ENCODE measurements at places on chromosomes 2 and 18.

GRCh38 chr2:12717191-12718014 is 667 bp downstream of the TRIB2 start:
- peak; percentile 52 for DNase-seq

DNA sequence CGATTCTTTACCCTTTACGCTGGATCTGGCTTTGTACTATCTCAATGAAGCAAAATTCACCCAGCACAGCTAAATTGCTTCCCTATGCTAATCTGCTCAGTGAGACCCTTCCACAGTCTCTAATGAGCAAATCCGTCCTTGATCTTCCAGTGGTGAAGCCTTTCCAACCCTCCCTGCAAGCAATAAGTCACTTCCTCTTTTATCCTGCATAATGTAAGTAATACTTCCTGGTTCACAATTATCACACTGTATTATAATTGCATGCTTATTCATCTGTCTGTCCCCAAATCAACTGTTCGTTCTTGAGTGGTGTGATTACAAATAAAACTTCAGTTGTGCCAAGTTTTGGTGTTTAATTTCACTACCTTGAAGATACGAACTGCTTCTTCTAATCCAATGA is 404.0 kb downstream of the ADCYAP1 start:
- DNase-seq: no peak

DNA sequence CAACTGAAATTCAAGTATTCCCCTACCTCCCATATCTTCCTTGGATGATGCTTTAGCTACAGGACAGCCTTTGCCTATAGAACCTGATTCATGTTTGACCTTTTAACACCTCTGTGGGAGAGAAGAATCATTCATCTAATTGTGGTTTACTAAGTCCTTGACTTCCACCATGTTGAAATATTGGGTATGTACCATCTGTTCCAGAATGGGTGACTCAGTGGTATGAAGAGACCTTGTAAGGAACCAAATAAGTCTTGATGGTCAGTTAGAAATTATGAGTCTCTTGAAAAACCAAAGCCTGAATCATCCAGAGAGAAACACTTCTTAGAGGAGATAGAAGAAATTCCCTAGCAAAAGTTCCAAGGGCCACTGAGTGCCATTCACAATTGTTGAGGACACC is 27.5 kb downstream of the STAMBP start:
- no peak for DNase-seq

DNA sequence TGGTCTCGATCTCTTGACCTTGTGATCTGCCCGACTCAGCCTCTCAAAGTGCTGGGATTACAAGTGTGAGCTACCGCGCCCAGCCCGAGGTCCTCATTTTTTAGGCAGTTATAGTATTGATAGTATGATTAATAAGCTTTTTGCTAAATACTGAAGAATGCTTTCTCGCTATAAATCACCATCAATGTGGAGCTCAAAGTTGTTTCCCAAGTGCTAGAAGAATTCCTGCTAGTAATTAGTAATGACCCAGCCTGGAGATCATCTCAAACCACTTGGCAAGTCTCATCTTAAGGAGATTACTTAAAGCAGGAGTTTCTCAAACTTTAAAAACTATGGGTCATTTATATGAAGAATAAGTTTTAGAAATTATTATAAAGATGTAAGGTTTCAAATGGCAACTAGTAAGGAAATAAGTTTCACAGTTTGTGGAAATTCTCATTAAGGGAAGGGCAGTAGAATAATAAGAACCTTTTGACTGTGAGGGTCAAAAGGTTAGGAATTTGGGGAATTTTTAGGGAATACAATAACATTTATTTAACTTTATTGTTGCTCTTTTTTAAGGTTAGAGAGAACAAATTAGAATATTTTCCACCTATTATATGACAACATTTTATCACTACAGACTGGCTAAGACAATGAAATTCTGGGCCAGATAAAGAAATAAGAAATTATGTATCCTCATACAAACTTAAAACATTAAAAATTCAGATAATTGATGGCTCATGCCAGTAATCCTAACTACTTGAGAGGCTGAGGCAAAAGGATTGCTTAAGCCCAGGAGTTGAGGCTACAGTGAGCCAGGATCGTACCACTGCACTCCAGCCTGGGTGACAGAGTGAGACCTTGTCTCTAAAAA is 148.6 kb upstream of the MAP3K20 start:
- DNase-seq: no peak

DNA sequence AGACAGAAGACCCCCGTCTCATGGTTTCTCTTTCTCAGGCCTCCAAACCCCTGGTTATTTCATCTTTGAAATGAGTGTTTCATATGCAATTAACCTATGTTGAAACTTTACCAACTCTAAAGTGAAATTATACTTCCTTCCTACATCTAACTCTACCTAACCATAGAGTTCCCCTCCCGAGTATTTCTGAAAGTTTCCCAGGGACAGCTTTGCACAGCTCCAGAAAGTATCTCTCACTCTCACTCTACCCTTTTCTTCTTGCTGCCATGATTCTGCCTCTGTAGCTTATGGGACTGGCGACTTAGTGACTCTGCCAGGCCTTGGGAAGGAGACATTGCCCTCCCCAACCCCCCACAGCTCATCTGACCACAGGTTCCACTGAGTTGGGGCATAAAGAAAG is 107.9 kb downstream of the B3GNT2 start:
- DNase-seq: no peak

DNA sequence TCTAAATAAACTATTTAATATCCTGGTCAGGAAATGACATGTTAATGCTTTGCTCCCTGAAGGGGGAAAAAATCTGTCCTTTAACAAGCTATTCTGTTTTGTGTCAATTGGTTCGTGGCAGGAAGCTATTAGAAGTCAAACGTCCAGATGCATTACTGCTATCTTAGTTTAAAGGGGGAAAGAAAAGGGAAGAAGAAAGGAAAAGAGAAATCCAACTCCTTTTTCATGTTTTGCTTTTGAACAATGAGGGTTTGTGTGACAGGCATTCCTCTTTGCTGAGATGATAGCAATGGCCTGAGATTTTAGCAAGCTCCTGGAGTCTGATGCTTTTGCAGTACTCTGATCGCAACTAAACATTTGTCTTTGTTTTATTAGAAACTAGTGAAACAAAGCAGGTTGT is 24.6 kb downstream of the TRIB2 start:
- no peak for DNase-seq

DNA sequence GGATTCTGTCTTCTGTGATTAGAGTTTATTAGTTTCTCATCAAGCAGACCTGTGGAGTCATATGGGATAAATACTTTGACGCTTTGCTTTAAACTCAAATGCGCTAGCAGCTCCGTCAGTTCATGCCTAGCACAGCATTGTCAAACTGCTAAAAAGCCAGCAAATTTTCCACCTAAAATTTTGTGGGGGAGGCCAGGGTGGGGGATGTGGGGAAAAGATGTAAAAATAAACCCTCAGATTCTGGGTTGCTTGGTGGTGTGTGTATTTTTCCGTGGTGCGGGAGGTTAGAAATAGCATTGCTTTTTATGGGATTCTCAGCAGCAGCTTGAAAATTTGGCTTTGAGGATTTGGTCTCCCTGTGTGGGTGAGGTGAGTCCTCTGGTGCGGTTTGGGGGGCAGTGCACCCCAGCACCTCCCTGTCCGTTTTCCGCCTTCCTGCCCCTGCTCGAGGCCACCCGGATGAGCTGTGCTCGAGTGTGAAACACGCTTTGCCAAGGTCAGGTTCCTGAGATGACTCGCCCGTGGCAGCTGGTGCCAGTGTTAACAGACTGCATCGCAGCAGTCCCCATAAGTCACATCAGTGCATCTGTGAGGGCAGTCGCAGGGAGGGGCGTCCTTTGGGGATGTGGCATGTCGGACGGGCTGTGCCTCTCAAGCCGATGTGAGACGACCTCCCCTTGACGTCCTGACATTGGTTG is 65.9 kb downstream of the LDLRAD4 start:
- DNase-seq: peak; percentile 26

- no peak for DNase-seq
Observed at GRCh38 chr2:104746858-104747257, 107.1 kb upstream of the POU3F3 start.

GRCh38 chr2:162085090-162085891 is 11.3 kb upstream of the DPP4 start:
- DNase-seq: no peak

- DNase-seq: no peak
Observed at GRCh38 chr18:10500038-10500437, 25.8 kb upstream of the NAPG start.

GRCh38 chr2:231743376-231744116 is 35.2 kb downstream of the PTMA start:
- no peak for DNase-seq

DNA sequence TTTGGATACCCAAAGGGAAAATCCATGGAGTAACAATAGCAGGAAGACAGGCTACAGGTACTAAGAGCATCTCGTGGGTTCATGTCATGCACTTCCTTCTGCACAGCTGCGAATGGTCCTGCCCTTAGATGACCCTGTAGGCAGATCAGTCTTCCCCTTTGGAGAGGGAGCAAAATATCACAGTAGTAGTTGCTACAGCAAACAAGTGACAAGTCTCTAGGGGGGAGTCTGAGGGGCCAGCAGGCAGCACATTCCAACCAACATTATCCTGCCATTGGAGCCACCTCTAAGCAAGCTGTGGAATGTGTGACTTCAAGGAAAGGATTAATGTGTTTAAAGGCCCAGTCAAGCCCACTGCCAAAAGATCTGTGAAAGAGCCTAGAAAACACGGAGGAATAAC is 273.2 kb upstream of the PARD3B start:
- DNase-seq: no peak

- no peak for DNase-seq
Observed at GRCh38 chr2:64698177-64698643, 44.5 kb upstream of the SERTAD2 start.

GRCh38 chr2:96265349-96265839 is 403 bp downstream of the TMEM127 start:
- no peak for DNase-seq

- no peak for DNase-seq
Observed at GRCh38 chr18:59821983-59822382, 77.8 kb upstream of the PMAIP1 start.

GRCh38 chr2:41827354-41827971 is 220.4 kb upstream of the PKDCC start:
- no peak for DNase-seq

DNA sequence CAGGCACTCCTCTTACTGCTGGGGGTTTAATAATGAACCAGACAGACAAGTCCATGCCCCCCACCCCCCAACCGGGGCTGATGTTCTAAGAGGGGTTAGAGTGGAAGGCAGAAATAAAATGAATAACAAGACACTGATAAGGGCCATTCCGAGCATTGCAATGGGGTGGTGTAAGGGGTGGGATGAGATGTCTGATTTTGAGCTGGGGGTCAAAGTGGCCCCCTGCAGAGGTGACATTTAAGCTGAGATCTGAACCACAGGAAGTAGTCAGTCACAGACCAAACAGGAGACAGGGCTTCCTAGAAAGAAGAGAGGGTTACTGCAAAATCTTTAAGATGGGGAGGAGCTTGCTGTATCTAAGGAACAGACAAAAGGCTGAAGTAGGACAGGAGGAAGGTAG is 180.6 kb upstream of the SH3BP4 start:
- no peak for DNase-seq

DNA sequence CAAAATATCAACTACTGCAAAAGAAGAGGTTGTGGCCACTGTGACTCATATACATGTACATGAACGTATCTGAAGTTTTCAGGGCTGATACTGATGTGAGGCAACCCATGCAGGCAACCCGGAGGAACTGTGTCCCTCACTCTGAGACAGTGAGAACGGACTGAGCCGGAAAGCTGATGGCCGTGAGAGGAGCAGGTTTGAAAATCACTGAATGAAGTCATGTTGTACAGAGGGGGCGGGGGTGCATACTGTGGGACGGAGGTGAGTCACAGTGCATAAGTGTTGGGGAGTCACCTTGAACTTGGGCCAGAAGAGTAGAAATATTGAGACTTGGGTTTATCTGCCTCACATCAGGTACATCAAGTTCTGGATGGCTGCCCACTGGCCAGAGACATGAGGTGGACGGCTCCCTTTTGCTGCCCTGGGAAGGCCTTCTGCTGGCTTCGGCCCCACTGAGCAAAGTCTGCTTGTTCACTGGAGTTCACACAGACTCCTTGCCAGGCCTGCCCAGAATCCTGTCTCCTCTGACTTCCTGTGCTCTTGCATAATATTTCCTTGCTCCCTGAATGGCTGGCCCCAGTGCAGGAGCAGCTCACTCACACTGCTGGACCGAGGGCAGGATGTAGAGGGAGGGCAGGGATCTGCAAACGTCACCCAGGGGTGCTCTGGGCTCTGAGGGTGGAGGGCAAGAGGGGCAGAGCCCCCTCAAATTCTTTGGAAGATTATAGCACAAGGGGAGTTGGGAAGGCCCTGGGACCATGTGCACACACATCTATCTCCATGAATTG is 18.1 kb downstream of the EPAS1 start:
- peak; percentile 18 for DNase-seq

- no peak for DNase-seq
Observed at GRCh38 chr18:5628512-5629255, 84.9 kb upstream of the EPB41L3 start.

- DNase-seq: peak; percentile 39
Observed at GRCh38 chr2:43221124-43221762, 5.2 kb downstream of the ZFP36L2 start.

DNA sequence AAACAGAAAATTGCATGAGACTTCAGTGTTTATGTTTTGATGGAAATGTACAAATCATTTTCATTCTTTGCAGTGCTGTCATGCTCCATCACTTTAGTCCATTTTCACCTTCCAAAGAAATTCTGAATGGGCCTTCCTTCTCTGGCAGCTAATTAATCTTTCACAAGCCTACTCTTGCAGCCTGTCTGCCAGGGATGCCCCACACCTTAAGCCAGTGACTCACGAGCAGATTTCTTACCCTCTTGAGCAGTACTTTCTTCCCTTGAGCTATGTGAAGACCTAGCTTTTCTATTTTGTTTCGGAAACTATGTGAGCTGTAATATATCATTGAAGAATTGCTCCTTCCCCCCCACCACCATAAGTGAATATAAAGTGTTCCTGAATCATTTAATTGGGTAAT is 404.3 kb upstream of the VWC2L start:
- DNase-seq: no peak
